ENCODE measurements at places on chromosomes 13 and 19.

- no peak for DNase-seq
Measured at GRCh38 chr19:2803486-2804155, 16.0 kb upstream of the ZNF554 start.

GRCh38 chr13:109145631-109146030 is 516.2 kb downstream of the MYO16 start:
- no peak for DNase-seq

DNA sequence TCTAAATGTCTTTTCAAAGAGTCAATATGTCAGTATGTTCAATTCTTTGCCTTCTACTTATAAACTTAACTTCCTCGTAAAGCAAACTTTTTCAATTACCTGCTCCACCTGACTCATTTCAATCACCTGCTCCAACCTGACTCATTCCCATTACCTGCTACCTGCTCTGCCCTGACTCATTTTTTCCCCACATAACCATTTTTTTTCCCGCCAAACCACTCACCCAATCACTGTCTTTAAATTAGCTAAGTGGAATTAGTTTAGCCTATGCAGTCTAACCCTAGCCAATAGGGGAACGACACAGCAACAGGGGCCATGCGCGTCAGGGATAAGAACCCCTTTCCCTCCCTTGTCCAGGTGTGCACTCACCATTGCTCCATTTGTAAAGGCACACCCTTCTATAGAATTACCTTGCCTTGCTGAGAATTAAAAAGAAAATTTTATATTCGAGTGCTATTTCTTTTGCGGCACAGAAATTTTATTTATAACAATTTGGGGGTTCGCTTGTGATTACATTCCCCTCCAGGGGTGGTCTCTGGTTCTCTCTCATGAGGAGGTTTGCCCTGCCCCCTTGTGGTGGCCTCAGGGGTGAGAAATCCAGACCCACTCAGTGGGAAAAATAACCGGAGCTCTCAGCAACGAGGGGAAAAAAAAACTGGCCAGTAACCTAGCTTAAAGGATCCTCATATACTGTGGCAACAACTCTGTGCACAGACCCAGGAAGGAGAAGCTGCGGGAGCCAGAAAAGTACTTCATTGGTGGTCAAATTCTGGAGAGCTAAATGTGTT is 193.1 kb downstream of the ZNF486 start:
- DNase-seq = no peak

GRCh38 chr19:51735759-51736449 is 12.1 kb upstream of the HAS1 start:
- DNase-seq = no peak

GRCh38 chr13:77696006-77696878 is 1.2 kb upstream of the SLAIN1 start:
- no peak for DNase-seq

DNA sequence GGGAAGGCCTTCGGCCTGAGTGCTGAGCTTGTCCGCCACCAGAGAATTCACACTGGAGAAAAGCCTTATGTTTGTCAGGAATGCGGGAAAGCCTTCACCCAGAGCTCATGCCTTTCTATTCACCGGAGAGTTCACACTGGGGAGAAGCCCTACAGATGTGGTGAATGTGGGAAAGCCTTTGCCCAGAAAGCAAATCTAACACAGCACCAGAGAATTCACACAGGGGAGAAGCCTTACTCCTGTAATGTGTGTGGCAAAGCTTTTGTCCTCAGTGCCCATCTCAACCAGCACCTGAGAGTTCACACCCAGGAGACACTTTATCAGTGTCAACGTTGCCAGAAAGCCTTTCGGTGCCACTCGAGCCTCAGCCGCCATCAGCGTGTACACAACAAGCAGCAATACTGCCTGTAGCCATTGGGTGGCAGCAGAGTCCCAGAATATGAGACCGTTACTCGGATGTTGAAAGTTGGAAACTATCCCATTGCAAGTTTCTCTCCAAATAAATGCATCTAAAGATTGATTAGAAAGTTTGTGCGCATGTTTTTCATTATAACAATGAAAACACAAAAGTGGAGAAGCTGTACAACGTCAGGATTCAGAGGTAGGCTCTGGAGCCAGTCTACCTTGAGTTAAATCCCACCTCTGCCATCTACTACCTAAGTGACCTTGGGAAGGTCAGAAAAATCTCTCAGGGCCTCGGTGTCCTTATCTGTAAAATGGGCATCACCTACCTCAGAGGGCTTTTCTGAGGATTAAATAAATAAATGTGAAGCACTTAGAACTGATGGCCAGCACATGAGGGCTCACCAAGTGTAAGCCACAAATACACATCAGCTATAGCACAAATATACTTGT is 21.1 kb downstream of the ZNF473 start:
- no peak for DNase-seq

DNA sequence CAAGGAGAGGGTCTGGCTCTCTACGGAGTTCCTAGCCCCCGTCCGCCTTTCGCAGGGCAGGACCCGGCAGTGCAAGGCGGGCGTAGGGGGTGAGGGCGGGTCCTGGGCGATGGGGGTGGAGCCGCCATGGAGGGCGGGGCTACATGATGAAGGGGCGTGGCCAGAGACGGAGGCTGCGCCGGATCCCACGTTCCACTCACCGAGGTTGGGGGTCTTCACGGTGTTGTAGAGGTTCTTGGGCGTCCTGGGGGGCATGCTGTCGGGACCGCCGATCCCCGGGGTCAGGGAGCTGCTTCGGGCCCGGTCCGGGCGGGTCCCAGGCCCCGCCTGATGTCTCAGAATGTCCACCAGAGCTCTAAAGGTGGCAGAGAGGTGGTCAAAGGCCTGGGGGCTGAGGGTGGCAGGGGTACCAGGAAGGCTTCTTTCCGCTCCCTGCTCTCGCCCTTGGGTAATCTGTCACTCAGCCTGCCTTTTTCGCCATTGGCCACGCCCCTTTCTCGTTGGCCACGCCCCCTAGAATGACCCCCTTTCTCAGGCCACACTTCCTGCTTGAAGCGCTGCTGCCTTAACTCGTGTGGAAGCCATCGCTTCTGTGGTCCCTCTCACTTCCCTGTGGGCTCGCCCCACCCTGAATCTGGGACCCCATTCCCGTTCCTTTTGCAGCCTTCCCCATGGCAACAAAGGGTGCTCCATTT is 2.5 kb downstream of the SHISA7 start:
- DNase-seq = no peak

DNA sequence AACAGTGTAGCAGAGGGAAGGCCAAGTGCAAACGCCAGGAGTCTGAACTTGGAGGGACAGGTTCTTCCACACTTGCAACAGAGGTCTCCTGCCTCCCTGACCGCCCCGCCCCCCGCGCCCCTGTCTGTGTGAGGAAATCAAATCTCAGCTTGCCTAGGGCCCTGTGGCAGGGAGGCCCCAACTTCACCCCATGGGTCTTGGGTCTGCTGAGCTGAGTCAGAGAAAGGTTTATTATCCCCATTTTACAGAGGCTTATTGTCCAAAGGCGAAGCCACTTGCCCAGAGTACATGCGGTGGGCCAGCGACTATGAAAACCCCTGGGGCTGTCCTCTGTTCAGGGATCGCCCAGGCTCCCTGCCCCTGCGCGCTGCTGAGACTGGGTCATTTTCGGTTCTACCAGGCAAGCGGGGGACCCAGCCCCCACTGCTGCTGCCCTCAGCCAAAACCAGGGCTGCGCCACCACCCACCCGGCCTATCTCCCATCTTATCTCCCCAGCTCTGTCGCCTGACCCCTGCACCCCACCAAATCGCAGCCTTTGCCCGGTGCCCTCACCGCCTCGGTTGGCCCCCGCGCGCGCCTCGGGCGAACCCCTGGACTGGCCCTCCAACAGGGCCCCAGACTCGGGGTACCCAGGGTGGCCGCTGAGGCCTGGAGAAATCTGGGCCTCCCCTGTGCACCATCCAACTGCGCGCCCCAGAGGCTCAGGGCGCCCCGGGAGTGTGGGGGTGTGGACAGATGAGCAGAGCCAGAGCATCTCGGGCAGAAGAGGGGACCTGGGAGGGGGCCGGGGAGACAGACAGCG is 850 bp upstream of the CERS4 start:
- DNase-seq = no peak

DNA sequence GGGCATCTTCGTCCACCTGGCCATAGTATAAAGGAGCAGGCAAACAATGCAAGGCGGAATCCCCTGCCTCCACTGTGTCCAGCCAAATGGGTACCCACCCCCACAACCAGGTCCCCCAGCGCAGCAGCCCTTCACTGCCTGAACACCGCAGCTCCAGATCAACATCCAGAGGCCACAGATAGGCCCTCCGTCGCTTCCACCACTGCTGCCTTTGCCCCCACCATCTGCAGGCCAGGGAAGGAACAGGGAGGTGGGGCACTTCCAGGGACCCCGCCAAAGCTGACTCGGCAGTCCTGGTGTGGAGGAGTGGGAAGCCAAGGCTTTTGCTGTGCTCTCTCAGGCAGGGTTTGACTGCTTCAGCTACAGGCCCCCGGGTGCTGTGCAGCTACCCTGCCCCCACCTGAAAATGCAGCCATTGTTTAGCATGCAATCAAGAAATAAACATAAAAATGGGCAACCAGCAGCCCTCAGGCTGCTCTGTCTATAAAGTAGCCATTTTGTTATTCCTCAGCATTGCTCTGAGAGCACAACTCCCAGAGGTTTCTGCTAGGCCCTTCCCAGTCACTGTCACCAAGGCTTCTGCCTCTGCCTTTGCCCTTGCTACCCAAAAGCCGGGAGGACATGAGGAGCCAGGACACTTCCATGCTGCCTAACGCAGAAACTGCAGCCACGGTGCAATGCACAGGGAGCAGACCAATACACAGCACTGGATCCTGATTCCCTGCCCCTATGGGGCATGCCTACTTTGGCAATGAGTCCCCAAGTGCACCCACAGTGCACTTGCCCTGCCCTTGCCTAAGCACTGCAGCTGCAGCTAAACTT is 733.2 kb upstream of the KLHL1 start:
- DNase-seq = no peak

GRCh38 chr13:91245288-91245687 is 102.2 kb upstream of the MIR17HG start:
- no peak for DNase-seq

- no peak for DNase-seq
Measured at GRCh38 chr13:31946091-31946770, 85.3 kb upstream of the FRY start.

DNA sequence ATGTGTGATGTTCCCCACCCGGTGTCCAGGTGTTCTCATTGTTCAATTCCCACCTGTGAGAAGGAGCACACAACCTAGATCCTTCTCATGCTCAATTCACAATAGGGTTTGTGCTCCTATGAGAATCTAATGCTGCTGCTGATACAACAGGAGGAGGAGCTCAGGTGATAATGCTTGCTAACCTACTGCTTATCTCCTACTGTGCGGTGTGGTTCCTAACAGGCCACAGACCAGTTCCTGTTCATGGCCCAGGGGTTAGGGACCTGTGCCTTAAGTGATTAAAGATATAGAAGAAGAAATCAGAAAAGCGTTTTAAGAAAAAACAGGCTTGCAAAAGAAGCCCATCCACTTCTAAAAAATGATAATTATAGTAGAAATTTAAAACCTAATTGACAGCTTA is 17.5 kb downstream of the DLEU7 start:
- no peak for DNase-seq

DNA sequence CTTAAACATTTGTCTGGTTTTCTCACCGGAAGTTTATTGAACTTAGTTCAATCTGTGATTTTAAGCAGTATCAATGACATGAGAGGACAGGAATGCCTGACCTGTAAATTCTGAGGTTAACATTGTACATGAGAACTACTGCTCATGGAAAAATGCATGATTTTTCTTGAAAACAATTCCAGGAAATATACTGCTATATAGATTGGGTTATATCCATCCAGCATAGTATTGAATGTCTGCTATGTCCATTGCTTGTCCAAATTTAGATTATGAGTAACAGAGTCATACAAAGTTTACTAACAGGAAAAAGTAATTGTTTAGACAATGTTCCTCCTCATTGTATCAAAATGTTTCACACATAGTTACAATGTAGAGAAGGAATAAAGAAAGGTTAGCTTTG is 606.8 kb downstream of the DACH1 start:
- DNase-seq = no peak

DNA sequence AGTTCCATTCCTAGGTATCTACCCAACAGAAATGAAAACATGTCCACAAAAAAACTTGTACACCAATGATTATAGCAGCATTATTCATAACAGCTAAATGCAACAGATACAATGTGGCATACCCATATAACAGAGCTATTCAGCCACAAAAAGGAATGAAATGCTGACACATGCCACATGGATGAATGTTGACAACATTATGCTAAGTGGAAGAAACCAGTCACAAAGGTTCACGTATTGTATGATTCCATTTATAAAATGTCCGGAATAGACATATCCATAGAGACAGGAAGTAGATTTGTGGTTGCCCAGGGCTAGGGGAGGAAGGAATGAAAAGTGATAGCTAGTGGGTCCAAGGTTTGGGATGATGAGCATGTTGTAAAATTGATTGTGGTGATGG is 10.8 kb downstream of the CRYL1 start:
- DNase-seq = no peak

GRCh38 chr13:26062853-26063444 is 11.1 kb upstream of the SHISA2 start:
- DNase-seq = no peak

- DNase-seq = no peak
Measured at GRCh38 chr19:48918801-48919247, 14.7 kb upstream of the DHDH start.

DNA sequence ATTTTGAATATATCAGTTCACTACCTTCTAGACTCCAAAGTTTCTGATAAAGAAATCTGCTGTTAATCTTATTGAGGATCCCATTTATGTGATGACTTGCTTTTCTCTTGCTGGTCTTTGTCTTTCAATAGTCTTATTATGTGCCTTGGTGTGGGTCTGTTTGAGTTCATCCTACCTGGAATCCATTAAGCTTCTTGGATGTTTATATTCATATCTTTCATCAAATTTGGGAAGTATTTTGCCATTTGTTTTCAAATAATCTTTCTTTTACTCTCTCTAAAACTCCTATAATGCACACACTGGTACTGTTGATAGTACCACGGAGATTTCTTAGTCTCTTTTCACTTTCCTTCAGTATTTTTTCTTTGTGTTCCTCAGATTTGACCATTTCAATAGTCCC is 24.2 kb upstream of the COG6 start:
- no peak for DNase-seq

DNA sequence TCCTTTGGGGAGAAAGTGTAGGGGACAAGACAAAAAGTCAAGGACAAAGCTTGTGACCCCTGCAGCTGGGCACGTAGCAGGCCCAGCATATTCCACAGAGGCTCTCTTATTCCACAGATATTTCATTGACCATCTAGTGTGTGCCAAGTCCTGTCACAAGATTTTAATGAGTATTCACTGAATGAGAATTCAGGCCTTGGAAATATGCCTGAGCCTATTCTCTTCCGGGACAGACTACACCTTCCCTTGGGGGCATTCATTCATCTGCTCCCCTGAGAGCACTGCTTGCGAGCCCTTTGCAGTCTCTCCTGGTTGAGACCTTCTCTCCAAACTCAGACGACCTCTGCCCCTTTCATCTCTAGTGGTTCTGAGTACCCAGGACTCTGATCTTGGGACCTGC is 25.5 kb downstream of the ERICH6B start:
- no peak for DNase-seq

Measured in cortex of kidney (tissue), 1 donor.